ENCODE measurements at places on chromosomes 2 and 18. TPM values are rescaled to one million over a fixed set of nuclear protein-coding genes. Genes with fewer than 3 reads are reported as not detected.
A peak's percentile ranks its signal among the peaks of the same experiment; 100 is the strongest.

The PSMA8 gene
- total RNA-seq = 0.93 TPM

GRCh38 chr18:38198526-38198925 is 632.9 kb upstream of the CELF4 start:
- no peak for DNase-seq

- DNase-seq = no peak
Measured at GRCh38 chr2:62089658-62090057, 106.3 kb upstream of the B3GNT2 start.

GRCh38 chr18:59564561-59564960 is 132.7 kb downstream of the CCBE1 start:
- no peak for DNase-seq

- DNase-seq = peak; percentile 21
Measured at GRCh38 chr2:118644190-118644589, 203.3 kb downstream of the EN1 start.

GRCh38 chr2:239271882-239272281 is 128.9 kb downstream of the HDAC4 start:
- no peak for DNase-seq

DNA sequence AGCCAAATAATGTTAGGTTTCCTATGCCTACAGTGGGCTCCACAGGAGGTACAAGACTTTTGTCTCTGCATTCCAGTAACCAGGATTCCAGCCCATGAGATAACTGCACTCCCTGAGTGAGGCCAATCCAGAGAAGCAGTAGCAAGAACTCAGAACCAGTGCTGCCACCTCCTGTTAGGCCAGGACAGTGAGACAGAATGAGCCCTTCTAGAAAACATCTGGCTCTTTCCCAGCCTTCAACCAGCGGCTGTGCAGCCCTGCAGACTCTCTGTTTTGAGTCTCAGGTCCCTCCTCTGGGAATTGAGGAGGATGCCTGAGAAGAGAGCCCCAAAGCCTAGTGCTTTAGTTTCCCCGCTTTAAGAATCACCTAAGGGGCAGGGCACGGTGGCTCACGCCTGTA is 44.2 kb downstream of the ARID5A start:
- no peak for DNase-seq

DNA sequence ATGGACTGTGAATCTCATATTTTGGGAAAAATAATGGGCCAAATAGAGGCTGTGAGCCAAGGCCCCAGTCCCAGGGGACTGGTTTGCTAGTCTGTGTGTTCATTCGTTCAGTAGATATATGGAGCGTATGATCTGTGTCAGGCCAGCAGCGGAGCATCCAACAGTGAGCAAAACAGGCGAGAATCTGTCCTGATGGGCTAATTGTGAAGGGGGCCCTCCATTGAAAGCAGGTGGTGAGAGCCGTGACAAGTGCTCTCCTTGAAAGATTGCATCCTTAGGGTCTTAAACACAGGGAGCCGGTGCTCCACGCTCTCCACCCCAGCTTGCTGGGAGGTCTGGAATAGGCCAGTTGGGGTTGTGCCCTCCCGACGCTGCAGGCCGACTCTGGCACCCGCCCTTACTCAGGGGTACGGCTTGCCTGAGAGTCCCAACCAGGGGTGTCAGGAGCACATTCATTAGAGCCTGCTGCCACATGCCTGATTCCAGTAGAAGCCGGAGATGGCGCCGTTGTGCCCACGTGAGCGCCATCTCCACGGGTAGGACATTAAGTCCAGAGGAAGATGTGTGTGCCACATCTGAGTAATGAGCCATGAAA is 213.3 kb downstream of the SH3RF3 start:
- DNase-seq = no peak

DNA sequence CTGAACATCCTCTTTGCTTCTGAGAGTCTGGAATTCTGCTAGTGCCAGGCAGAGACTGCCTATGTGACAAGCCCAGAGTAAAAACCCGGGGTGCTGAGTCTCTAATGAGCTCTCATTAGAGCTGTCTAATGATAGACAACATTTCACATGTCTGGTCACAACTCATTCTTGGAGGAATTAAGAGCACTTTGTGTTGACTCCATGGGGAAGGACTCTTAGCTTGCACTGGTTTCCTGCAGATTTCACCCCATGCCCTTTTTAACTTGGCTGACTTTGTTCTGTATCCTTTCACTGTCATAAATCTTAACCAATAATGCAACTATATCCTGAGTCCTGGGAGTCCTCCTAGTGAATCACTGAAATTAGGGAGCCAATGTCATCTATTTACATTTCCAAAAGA is 33.5 kb downstream of the FBXO15 start:
- no peak for DNase-seq

DNA sequence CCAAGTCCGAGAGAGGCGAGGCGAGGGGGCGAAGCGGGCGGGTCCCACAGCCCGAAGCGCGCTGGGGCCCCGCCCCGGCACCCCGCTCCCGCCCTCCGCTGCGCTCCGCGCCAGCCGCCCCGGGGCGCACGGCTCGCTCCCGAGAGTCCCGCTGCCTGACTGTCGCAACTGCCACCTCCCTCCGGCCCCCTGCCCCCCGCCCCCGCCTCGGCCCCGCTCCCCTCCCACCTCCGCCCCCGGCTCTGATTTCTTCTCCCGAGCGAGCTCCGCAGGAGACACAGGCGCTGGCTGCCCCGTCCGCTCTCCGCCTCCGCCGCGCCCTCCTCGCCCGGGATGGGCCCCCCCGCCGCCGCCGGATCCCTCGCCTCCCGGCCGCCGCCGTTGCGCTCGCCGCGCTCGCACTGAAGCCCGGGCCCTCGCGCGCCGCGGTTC is at the start of gene WNT6:
Gene WNT6 (plus strand): TSS at position 250 of the 432 bp plus-strand sequence. CDS start 233 bp downstream, outside the sequence.
- DNase-seq = no peak

DNA sequence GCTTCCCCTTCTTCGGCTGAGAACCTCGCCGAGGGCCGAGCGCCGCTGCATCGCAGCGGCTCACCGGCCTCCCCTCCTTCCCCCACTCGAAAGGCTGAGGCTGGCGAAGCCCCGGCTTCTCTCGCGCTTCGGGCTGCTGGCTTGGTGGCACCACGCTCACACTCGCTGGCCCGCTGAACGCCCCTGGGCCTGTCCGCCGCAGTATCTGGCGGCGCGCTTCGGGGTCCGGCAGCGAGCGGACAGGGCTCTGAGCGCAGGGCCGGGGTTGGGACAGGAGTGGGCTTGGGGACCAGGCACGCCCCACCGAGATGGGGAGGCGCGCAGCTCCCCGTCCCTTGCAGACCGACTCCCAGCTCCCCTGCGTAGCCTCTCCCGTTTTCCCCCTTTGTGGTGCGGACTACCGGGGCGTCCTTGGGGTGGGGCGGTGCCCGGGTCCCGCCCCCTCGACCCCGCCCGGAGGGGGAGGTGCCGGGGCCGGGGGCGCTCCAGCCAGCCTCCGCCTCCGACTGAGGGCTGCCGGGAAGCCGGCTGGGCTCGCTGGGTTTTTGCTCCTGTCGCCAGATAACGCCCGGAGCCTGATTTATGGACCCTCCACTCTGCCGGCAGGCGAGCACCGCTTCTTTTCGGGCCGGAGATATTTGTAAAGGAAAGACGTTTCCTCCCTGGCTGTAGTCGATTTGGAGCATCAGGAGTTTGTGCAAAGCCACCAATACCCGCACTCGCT is 3.8 kb downstream of the GBX2 start:
- no peak for DNase-seq

The CCDC121 gene
- 0.54 TPM for total RNA-seq

GRCh38 chr18:23827681-23828080 is 138.4 kb downstream of the LAMA3 start:
- DNase-seq = no peak

GRCh38 chr2:148875387-148876051 is 492 bp downstream of the KIF5C start:
- peak; percentile 74 for DNase-seq

The RBKS gene
- 1.4 TPM for total RNA-seq

The ACADL gene
- not detected for total RNA-seq

The UGT1A5 gene
- not detected for total RNA-seq

The RIT2 gene
- not detected for total RNA-seq

The CAPN14 gene
- 0.07 TPM for total RNA-seq

The AOX1 gene
- not detected for total RNA-seq

DNA sequence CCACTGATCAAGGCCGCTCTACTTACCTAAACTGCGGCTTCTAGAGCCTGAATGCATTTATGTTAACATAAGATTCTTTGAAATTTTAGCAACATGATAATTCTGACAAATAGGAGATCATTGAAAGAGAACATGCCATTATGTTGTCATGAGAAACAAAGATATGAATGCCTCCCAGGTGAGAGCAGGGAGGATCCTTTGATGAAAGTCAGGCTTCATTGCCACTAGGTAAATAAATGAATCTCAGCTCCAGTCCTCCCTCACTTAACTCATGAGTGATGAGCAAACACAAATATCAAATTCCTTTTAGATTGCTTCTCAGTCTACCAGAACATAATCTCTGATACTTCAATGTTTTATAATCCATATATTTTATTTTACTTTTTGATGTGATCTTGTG is 463.2 kb upstream of the CDH7 start:
- DNase-seq = no peak
